Testis (tissue), 5 donors: ENCODE measurements at places on chromosomes 2 and 18. TPM values are rescaled to one million over a fixed set of nuclear protein-coding genes. Genes with fewer than 3 reads are reported as not detected.

DNA sequence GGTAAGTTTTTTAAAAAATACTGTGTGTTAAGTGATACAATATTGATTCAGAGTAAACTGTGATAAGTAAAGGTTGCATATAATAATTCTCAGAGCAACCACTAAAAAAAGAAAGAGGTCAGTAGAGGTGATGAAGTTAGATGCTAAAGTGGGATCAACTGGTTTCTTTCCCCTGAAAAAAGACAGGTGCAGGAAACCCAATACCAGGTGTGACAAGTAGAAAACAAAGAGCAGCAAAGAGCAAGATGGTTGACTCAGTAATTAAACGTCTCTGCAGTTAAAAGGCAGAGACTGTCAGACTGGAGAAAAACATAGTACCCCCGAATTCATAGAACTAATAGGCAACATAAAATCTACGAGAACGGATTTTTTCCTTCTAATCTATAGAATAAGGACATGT, 128.3 kb downstream of the ATP9B start:
- no peak for DNase-seq

LYPD1 gene
- total RNA-seq, result 1.3 TPM

STK11IP gene
- 130 TPM for total RNA-seq

DNA sequence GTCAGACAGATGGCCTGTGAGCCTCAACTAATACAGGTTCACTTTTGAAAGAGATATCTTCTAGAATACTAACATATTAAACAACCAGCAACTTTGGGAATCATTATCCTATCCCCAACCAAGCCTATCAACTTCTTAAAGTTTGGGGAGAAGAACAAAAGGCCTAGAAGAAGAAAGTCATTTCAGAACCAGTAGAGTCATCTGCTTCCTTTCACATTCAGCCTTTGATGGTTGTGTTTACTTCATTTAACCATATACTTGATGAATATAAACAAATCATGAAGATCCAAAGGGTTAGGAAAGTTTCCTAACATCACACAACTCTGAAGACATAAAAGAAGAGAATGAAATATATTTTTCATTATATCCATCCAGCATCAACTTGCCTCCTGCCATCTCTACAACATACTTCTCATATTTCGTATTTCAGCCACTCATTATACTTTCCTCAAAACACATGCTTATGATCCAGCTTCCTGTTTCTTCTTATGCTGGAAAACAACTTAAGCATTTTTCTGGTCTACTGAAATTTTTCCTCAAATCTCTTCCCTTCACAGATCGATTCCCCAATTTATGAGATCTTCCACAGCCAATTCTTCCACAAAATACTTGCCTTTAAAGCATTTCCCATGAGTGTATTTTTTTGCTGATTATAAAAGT, 114.3 kb downstream of the CACNB4 start:
- DNase-seq, result no peak

DNA sequence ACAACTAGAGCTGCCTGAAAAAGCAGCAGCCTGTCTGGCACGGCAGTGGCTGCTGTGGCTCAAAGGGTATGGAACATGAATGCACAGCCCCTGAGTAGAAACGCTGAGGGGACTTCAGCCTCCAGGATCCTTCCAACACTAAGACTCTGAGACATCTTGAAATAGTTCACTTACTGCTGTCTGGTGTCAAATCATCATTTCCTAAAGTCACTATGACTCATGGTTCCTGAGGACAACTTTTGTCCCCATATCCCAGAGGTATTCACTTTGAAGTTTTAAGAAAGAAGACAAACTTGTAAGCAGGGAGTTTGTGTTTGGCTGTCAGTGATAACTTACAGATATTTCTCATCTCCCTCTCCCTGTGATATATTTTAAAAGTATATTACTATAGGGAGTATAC, 33.3 kb upstream of the NEB start:
- no peak for DNase-seq

ANKRD30BL gene
- total RNA-seq, result 41.0 TPM

OSBPL6 gene
- 2.6 TPM for total RNA-seq

DNA sequence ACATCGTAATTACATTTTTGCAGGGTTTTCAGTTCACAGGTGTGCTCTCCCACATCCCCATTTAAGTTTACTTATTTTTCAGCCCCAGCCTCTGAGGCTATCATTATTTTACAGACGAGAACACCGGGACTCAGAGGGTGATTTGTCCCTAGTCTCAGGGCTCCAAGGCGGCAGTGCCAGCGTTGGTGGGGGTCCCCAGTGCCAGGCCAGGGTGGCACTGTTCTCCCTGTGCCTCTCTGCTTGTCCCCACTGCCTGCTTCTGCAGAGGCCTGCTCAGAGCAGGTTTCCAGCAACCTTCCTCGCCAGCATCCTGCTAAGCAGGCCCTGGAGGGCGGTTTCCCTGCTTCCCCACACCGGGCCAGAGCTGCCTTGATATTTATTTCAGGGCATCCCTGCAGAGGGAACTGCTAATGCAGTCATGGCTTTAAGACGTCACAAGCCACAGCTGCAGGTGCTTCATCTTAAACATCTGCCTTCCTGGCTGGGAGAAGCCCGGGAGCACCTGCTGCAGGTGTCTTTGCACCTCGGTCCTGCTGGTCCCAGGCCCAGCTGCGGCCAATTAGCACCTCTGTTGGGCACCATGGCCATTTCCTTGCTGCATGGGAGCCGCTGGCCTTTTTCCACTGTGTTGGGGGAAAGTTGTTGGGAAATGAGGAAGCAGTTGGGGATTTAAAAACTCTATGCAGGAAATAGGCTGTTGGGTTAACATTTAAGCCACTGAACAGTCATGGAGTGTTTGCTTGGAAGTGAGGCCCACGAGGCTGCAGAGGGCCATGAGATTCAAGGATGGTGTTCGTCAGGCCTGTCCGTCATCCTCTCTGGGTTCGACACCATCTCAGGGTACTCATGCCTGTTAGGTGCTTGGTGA, 22.8 kb downstream of the HPCAL1 start:
- no peak for DNase-seq

DNA sequence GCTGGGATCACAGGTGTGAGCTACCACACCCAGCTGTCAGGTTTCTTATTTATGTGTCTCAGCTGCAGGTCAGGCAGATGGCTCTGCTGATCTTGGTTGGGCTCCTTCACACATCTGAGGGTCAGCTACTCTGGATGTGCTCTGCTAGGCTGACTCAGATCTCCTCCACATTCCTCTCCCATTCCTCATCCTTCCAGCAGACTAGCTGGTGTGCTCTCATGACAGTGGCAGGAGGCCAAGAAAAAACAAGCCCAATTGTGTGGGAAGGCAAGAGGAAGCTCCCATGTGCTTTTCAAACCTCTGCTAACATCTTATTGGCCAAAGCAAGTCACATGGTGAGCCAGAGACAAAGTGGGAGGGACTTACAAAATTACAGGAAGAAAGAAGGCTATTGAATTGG, 11.7 kb upstream of the MSH6 start:
- DNase-seq, result peak; percentile 56

- no peak for DNase-seq
Observed at GRCh38 chr2:187527262-187527661, 27.0 kb downstream of the TFPI start.

KCNK3 gene
- 1.0 TPM for total RNA-seq

HTR2B gene
- total RNA-seq, result 0.16 TPM

CHRND gene
- 0.56 TPM for total RNA-seq

TMEM163 gene
- 37.3 TPM for total RNA-seq

DNA sequence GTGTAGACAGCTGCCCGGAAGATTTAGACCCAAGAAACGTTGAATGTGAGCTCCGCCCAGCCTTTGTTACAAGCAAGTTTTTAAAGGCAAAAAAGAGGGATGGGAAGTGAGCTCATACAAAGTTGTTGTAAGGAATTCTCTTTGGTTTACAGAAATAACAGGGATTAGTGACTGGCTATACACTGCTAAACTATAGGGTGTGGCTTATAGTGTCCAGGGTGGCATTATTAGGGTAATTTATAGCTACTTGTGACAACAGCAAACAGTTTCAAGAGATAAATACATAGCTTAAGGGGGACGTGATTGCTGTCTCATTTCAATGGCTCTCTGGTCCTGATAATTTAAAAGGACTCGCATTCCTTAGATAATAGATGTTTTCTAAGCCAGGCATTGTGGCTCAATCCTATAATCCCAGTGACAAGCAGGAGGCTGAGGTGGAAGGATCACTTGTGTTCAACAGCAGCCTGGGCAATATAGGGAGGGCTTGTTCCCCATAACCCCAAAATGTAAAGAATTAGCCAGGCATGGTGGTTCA, 66.5 kb upstream of the TGIF1 start:
- DNase-seq, result no peak

DNA sequence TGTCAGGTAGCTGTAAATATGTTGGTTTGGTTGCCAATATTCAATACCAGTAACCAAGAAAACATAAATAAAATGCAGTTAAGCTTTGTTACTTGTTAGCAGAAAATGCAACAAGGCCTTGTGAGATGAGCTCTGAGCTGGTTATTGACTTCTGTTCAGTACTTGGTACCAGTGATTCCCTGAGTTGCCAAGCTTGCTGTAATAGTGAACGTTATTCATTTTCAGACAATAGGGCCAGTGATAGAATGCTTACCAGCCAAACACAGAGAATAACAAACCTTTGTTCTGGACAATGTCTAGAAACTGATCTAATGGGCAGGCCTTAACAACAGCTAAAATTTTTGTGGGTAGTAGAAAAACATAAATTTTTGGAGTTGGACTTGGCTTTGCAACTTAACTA, 29.5 kb downstream of the RASGRP3 start:
- DNase-seq, result no peak

POTEI gene
- total RNA-seq, result 76.1 TPM

DNA sequence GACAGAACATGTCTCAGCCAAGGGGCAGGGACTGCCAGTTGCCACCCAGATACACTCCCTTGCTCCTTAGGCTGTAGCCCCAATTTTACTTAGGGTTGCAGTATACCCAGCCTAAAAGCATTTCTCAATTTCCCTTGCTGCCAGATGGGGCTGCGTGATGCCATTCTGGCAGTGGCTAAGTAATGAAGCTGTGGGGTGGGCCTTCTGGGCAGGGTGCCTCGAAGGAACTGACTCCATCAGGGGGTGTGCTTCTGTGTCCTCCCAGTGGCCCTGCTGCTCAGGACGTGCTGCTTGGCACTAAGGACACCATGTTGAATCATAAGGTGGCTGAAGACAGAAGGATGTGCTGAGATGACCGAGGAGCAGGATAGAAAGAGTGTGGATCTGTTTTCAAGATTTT, 74.2 kb downstream of the VWA3B start:
- DNase-seq, result no peak

GRCh38 chr2:8628866-8629209, 53.0 kb upstream of the ID2 start:
- DNase-seq, result no peak

DNA sequence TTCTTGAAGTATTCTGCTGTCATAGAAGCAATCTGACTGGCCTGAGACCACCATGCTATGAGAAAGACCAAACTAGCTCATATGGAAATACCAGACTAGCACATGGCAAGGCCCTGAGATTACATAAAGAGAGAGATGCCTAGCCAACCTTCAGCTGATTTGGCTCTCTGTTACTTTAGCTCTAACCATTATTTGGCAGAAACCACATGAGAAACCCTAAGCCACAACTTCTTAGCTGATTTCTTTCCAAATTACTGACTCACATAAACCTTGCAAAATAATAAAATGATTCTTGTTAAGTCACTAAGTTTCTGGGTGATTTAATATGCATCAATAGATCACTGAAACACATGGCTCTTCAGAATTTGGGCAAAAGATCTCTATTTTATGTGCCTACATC, 295.0 kb upstream of the ZNF521 start:
- no peak for DNase-seq

GRCh38 chr2:101776172-101777043, 78.9 kb downstream of the MAP4K4 start:
- DNase-seq, result no peak

GRCh38 chr18:49752095-49752457, 61.3 kb downstream of the ACAA2 start:
- DNase-seq, result no peak

ABCG8 gene
- 0.24 TPM for total RNA-seq

TNS1 gene
- total RNA-seq, result 256 TPM

GRCh38 chr18:23306822-23307221, 146.3 kb upstream of the RIOK3 start:
- no peak for DNase-seq

GRCh38 chr2:27174638-27175037, 25.8 kb downstream of the TCF23 start:
- DNase-seq, result no peak

DNA sequence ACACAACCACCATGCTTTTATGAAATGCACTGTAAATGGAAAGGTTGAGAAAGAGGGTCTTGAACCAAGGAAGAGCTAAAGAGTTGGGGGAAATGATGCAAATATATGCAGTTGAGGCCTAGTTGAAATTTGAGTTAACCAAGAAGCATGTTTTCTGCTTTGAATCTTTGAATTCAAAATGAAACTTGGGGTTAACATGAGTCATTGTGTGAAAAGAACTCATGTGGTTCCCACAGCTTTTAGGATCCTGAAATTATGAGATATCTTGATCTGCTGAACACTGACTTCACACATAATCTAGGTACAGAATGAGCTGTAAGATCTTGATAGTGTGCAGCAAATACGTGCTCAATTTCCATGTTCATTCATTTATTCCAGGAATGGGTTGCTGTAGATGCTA, 422.9 kb upstream of the TRIB2 start:
- DNase-seq, result no peak

SMAD4 gene
- total RNA-seq, result 270 TPM

DNA sequence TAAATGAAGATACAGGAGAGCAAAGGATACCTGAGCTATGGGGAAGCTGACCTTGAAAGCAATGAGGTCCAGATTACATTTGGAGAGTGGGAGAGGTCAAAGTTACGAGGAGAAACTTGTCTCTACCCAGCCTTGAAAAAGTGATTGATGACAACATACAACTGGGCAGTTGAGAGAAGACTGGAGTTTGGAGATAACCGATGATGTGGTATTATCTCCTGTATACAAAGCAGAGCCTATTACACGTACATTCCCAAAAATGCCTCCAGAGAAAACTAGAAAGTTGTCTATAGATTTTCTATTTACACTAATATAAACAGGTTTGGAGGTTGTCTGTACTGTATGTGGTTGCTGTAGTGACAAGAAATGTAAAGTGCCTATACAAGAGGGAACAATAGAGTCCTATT, 28.3 kb downstream of the ARL5A start:
- no peak for DNase-seq

GRCh38 chr2:106144621-106145331, 49.3 kb downstream of the UXS1 start:
- DNase-seq, result no peak

- no peak for DNase-seq
Observed at GRCh38 chr2:241268716-241269445, 46.6 kb downstream of the HDLBP start.

NXPH2 gene
- total RNA-seq, result not detected

DNA sequence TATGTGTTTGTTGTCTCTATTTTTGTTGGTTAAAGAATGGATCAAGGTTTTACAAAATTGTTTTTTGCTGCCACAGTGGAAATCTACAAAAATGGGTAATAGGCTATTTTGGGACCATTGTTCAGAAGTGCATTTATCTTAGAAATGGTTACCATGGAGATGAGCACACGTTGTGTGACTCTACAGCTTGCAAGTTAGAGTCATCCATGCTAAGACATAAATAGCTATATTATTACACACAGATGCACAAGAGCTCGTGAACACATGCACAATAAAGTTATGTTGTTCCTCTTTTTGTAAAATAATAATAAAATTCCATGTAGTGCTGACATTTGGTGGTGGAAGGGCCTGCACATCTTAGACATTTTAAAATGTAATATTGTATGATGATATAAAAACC, 15.5 kb upstream of the DUSP19 start:
- DNase-seq, result no peak

SRD5A2 gene
- 1.3 TPM for total RNA-seq
